ENCODE measurements at places on chromosomes 5 and 9. TPM values are rescaled to one million over a fixed set of nuclear protein-coding genes. Genes with fewer than 3 reads are reported as not detected.

The KIAA0825 gene
- 3.1 TPM for total RNA-seq

The N4BP3 gene
- total RNA-seq = 12.7 TPM

DNA sequence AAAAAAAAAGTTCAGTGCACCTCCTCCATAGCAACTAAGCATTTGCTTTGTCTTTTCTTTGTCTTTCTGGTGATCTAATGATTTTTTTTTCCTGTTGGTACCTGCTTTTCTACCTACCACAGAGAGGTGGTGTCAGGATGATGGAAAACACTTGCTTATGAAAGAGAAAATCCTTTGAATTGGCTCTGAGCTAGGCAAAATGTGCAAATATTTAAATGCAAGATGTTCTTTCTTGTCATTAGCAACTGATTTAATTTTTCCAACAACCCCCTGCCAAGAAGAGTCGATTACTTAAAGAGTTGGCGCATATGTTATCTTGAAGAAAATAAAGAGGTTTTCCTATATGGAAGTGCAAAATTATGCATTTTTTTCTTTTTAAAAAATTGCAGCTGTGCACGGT, 37.7 kb downstream of the TNC start:
- H3K4me3 ChIP-seq = no peak overlapping the region
- no peak overlapping the region for H3K27ac ChIP-seq
- no peaks in the 10 kb centered on the region for H3K4me1 ChIP-seq

GRCh38 chr5:163757344-163757743, 251.9 kb downstream of the MAT2B start:
- H3K27ac ChIP-seq = no peak overlapping the region
- no peaks in the 10 kb centered on the region for H3K4me1 ChIP-seq
- DNase-seq = no peak

- peaks cover 16% of the 10 kb centered on the region for H3K36me3 ChIP-seq
- H3K27ac ChIP-seq = peak overlapping the region; percentile 97
- H3K4me3 ChIP-seq = peak overlapping the region; percentile 88
- H3K4me1 ChIP-seq = peaks cover 22% of the 10 kb centered on the region
- no peaks in the 10 kb centered on the region for H3K27me3 ChIP-seq
Observed at GRCh38 chr9:34989946-34990635, 546 bp downstream of the DNAJB5 start.

DNA sequence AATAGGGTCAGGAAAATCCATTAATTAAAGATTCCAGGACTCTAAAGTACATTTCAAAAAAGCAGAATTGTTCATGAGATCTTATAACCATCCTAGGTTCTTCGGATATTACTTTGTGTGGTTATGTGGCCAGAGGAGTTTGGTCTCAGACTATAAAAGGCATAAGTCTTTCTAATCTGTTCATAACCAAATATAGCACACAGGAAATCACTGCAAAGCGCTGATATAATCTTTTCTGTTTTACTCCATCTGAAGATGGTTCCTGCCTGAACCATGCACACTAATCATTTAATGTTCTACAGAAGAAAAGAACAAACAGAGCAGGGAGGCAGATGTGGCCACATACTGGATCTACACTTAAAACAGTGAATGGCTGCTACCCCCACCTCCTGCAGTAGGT, 182.8 kb downstream of the SEMA5A start:
- no peak overlapping the region for H3K4me3 ChIP-seq
- H3K36me3 ChIP-seq = peaks cover 26% of the 10 kb centered on the region
- H3K27me3 ChIP-seq = no peaks in the 10 kb centered on the region
- H3K27ac ChIP-seq = no peak overlapping the region

DNA sequence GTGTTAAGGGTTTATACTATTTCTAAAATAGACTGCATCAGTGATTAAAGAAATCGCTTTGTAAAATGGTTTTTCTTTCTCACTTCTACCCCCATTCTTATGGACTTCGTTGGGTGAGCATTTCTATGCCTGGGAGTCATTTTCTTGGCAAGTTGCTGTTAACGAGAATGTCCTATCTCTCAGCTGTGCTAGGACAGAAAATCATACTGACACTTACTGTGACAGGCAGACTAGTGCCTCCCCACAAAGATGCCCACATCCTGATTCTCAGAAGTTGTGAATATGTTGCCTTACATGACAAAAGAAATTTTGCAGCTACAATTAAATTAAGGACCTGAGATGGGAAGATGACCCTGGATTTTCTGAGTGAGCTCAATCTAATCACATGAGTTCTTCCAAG, 65.1 kb upstream of the NMUR2 start:
- H3K4me1 ChIP-seq = peaks cover 15% of the 10 kb centered on the region
- no peaks in the 10 kb centered on the region for H3K36me3 ChIP-seq
- no peaks in the 10 kb centered on the region for H3K27me3 ChIP-seq
- DNase-seq = no peak
- H3K4me3 ChIP-seq = no peak overlapping the region

The LRRC19 gene
- not detected for total RNA-seq

The LCN9 gene
- 10.4 TPM for total RNA-seq

Data from endodermal cell (in vitro differentiated cells).